AG10803 (cell line): ENCODE measurements at places on chromosomes 2 and 18.

DNA sequence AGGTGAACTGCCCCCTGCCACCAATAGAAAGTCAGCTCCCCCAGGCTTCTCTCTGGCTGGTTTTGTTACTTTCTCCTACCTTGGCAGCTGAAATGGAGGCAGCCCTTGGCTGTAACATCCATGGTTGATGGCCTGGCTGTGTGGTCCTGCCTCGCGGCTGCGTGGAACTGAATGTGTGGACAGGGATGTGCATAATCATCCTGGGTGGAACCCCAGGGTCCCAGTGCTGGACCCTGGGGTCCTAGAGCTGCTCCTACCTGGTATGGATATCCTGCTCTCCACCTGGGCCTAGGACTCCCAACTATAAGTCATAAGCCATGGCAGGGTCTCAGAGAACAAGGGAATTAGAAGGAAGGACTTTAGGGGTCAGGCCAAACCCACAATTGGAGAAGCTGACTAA, 93.5 kb downstream of the CAPN13 start:
- no peak for DNase-seq

DNA sequence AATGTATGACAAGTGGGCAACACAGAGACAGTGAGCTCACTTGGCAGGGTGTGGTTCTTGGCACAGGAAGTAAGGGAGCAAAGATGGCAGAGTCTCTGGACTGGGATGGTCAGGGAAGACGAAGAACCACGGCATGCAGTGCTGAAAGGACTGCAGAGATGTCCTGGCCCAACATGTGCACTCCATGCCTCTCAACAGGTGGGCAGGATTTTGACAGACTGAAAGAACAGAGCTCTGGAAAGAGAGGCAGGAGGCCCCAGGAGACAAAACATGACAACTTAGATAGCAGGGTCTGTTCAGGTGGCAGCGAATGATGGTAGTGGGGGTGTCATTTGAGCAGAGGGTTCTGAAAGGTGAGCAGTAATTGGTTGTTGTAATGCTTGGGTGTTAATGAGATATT, 180.3 kb downstream of the FHOD3 start:
- no peak for DNase-seq

- no peak for DNase-seq
Observed at GRCh38 chr2:168667156-168667555, 135.3 kb upstream of the NOSTRIN start.

DNA sequence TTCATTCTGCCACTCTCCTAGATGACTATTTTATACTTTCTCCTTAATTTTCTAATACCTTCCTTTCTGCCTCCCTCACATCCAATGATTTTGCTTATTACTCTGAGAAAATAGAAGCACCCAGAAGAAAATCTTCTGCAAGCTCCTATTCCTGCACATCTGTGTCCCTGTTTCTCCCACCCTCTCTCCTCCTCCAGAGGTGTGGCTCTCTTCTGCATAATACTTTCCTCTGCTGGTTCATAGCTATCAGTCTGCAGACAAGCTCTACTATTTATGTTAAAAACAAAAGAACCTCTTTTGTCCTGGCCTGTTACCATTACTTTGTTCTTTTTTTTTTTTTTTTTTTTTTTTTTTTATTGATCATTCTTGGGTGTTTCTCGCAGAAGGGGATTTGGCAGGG, 34.3 kb downstream of the ACSL3 start:
- DNase-seq, result no peak

DNA sequence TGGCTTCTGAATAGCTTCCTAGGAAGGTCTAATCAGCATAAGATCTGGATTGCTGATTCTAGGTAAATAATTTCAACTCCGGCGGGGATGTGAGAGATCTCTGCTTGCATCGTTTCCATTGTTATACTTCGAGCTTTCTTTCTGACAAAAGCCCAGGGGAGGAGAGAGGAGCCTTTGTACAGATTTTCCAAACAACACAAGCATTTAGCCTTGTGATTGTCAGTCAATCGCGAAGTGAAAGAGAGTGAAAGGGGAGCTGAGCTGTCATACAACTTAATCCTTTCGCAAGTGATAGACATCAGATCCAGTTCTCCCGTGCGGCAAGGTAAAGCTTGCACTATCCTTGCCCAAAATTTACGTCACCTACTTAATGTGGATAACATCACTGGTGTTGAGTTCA, 26.2 kb downstream of the RALB start:
- no peak for DNase-seq
